Effector memory CD8-positive, alpha-beta T cell (primary cell): ENCODE measurements at places on chromosomes 3 and 15.

GRCh38 chr15:77243716-77244401 lies 172.9 kb upstream of the TSPAN3 start:
- no peaks in the 10 kb centered on the region for H3K27me3 ChIP-seq
- DNase-seq, result no peak

DNA sequence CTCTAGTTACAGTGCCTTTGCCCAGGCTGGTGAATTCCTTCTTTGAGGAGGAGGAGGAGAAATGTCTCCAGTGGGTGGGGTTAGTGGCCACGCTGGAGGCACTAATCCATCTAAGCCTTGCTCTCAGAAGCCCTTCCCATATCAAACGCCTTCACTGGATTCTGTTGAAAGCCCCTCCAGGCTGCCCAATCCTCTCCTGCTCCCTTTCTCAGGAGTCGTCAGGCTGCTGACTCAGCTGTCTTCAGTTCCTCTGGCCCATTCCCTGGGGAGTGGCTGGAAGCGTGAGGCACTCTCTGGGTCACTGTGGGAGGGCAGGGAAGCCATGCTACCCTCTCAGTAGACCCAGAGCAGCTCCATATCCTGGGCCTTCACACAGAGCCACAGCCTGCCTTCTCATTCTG lies 2.7 kb downstream of the AP2M1 start:
- no peak overlapping the region for H3K27ac ChIP-seq
- peaks cover 39% of the 10 kb centered on the region for H3K36me3 ChIP-seq
- H3K4me3 ChIP-seq, result no peak overlapping the region
- H3K4me1 ChIP-seq, result peaks cover 21% of the 10 kb centered on the region
- no peak for DNase-seq

DNA sequence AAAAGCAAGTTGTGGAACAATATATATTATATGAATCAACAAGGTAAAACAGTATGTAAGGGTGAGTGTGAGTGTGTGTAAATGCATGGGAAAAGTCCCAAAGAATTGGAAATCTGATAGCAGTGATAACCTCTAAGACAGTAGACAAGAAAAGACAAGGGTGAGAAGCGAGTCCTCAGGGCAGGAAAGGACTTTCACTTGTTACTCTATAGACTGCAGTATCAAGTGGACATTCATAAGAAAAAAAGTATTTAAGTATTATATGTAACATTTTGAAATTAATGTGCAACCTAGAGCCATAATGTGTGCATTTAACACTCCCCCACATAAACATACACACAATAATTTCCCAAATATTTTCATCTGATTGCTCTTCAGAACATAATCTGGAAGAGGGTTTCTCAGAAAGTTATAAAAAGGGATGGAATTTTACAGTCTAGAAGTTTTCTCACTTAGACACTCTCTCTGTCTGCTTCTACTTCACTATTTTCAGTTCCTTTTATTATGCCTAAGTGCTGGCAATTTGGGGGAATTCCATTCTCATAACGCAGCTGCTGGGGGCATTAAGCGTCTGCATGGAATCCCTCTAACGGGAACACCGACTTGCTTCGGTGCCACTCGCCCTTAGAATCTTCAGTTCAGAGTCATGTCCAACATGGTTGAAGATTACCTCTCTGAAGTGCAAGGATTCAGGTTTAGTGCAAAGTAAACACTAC lies 50.0 kb upstream of the CDIN1 start:
- H3K4me3 ChIP-seq, result no peak overlapping the region
- no peak overlapping the region for H3K27ac ChIP-seq
- H3K4me1 ChIP-seq, result no peaks in the 10 kb centered on the region
- peaks cover 30% of the 10 kb centered on the region for H3K27me3 ChIP-seq
- H3K36me3 ChIP-seq, result no peaks in the 10 kb centered on the region

- no peaks in the 10 kb centered on the region for H3K4me1 ChIP-seq
- H3K27me3 ChIP-seq, result peaks cover 46% of the 10 kb centered on the region
- no peak for DNase-seq
- no peak overlapping the region for H3K4me3 ChIP-seq
- H3K27ac ChIP-seq, result no peak overlapping the region
Observed at GRCh38 chr3:180690061-180690460, 10.8 kb upstream of the CCDC39 start.

DNA sequence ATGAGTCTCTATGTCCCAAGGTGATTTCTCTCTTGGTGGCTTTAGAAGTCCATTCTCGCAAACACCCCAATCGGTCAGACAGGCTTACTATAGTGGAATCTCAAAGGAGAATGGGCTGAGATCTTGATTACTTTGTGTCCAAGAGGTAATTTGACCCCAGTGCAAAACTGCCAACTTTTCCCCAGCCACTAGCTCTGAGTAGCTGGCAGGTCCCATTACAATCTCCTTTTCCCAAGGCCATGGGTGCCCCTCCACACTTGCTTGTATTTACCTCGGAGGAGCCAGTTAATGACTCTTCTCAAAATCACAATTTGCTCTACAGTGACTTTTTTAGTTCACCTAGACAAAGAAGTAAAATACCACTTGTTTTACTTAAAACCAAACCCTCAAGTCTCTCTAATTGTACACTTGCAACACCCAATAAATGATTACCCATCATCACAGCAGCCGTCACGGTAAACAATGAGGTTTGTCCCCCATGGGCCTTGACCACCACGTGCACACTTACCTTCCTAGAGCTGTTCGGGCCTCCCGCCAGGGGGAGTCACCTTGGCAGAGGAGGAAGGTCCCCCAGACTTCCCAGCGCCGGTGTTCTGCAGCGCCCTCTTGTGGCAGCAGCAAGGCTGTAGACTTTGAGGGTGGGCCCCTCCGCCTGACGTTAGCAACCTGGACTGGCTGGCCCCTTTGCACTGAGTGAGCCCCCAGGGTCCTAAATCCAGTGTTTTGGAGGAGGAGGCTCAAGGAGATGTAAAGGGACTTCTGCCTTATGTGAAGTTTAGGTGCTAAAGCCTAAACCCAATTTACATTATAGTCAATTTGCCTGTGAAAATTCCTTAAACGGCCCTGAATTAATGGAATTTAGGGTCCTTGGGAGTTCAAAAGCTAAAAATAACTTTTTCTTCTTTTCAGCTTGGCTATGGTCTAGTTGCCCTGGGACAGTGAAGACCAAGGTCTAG lies 18.7 kb upstream of the HDAC11 start:
- peaks cover 5% of the 10 kb centered on the region for H3K4me1 ChIP-seq
- peaks cover 47% of the 10 kb centered on the region for H3K27me3 ChIP-seq
- DNase-seq, result peak; percentile 76
- H3K4me3 ChIP-seq, result no peak overlapping the region

- H3K36me3 ChIP-seq, result no peaks in the 10 kb centered on the region
- no peak for DNase-seq
- no peak overlapping the region for H3K4me3 ChIP-seq
- H3K27ac ChIP-seq, result no peak overlapping the region
- no peaks in the 10 kb centered on the region for H3K4me1 ChIP-seq
- peaks cover 7% of the 10 kb centered on the region for H3K27me3 ChIP-seq
Observed at GRCh38 chr15:56353119-56353518, 12.1 kb upstream of the TEX9 start.

DNA sequence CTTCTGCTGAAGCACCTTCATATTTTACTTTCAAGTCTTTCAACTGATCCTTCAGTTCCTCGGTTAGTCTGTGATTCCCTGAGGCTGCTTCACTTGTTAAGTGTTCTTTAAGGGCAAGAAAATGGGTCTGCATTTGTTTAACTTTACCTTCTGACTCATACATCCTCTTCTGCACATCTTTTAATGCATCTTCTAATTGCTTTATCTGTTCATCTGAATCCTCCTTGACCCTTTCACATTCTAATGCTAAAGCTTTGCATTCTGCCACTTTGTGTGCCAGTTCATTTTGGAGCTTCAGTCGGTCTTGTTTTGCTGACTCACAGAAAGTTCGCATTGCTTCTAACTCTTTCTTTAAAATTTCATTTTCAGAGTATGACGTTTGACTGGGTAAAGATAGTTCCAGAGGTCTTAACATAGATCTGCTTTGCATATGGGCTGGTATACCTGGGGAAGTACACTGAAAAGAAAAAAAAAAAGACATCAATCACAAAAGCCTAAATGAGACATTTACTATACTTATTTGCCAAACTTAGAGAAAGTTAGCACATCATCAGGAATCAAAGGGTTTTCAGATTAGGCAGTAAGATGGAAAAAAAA lies 94.3 kb downstream of the UACA start:
- H3K4me1 ChIP-seq, result peaks cover 13% of the 10 kb centered on the region
- DNase-seq, result no peak
- no peak overlapping the region for H3K4me3 ChIP-seq
- no peaks in the 10 kb centered on the region for H3K36me3 ChIP-seq
- no peak overlapping the region for H3K27ac ChIP-seq

- no peaks in the 10 kb centered on the region for H3K27me3 ChIP-seq
- no peak overlapping the region for H3K27ac ChIP-seq
- H3K4me1 ChIP-seq, result no peaks in the 10 kb centered on the region
- no peaks in the 10 kb centered on the region for H3K36me3 ChIP-seq
Observed at GRCh38 chr3:192422997-192423342, 304.4 kb downstream of the FGF12 start.

DNA sequence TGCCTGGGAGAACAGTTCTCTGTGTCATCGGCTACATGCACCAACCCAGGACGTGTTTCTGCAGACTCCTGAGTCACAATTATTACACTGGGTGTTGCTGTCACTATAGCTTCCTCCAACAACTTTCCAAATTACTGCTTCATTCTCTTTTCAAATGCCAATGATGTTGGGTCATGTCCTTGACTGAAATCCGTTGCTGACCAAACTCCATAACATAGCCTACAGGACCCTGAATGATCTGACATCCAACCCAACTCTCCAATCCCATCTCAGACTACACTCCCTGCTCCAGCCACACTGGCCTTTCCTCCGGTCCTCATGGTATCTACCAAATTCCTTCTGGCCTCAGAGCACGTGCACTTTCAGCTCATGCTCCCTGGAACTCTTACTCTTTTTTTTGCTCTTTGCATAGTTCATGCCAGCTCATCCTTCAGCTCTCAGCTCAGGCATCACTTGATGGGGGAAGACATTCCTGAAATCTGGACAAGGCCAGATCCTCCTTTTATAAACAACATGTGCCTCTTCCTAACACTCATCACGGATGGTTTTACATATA lies 108.8 kb upstream of the PTPRG start:
- H3K4me1 ChIP-seq, result no peaks in the 10 kb centered on the region
- H3K36me3 ChIP-seq, result no peaks in the 10 kb centered on the region
- DNase-seq, result no peak
- no peaks in the 10 kb centered on the region for H3K27me3 ChIP-seq

DNA sequence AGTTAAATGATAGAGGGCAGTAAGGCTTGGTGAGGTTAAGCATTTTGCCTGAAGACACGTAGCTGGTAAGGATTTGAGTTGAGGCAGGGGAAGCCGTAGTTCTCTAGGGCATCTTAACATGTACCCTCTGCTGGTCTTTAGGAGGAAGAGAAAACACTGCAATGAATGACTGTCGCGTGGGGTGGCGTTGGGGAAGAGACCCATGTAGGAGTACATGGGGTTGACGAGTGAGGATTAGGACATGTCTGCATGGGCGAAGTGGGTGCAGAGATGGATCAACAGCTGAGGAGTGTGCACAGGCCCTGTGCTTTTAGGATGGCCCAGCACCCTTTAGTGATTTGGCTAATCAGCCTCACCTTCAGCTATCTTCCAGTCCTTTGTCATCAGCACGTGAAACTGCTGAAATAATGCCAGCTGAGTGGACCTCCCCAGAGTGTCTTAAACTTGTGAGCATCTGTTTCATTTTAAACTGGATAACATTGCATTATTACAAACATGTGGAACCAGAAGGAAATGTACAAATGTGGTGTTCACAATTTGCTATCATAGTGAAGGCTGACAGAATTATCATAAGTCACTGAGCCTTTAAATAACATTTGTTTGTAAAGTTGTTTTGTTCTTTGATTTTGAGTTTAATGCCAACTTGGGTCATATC lies 15.3 kb downstream of the P2RY14 start:
- peaks cover 18% of the 10 kb centered on the region for H3K27me3 ChIP-seq
- no peak overlapping the region for H3K27ac ChIP-seq
- H3K4me1 ChIP-seq, result no peaks in the 10 kb centered on the region
- no peak overlapping the region for H3K4me3 ChIP-seq
- peaks cover 3% of the 10 kb centered on the region for H3K36me3 ChIP-seq

DNA sequence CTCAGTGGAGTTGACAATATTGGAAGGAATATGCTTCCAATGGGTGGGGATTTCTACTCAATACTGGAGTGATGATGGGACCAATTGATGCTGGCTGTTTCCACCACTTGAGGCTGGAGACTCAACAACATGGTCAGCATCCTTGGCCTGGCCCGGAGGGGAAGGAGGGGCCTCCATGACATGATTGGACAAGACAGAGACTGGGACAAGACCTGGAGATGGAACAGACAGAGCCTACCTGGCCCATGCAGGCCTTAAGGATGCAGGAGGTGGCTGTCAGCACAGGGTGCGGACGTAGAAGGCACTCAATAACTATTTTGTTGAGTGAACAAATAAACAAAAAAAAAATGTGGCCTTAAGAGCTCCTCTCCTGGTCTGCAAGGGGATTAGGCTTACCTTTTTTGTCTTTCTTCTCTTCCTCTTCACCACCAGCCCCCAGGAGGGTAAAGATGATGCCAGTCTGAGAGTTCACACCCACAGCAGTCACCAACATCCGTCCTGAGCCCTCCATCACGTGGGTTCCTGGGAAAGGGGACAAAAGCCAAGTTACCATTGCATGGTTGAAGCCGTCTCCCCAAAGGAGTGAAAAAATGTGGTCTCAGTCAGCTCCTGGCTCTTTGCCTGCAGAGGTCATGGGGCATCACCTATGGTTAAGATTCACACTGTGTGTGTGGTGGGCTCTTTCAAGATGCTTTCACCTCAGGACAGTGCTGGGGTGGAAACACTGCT lies 67.1 kb upstream of the SEC13 start:
- DNase-seq, result no peak
- peak overlapping the region; percentile 15 for H3K4me3 ChIP-seq
- H3K27me3 ChIP-seq, result peaks cover 8% of the 10 kb centered on the region
- peak overlapping the region; percentile 33 for H3K27ac ChIP-seq
- H3K4me1 ChIP-seq, result peaks cover 23% of the 10 kb centered on the region
- H3K36me3 ChIP-seq, result no peaks in the 10 kb centered on the region

DNA sequence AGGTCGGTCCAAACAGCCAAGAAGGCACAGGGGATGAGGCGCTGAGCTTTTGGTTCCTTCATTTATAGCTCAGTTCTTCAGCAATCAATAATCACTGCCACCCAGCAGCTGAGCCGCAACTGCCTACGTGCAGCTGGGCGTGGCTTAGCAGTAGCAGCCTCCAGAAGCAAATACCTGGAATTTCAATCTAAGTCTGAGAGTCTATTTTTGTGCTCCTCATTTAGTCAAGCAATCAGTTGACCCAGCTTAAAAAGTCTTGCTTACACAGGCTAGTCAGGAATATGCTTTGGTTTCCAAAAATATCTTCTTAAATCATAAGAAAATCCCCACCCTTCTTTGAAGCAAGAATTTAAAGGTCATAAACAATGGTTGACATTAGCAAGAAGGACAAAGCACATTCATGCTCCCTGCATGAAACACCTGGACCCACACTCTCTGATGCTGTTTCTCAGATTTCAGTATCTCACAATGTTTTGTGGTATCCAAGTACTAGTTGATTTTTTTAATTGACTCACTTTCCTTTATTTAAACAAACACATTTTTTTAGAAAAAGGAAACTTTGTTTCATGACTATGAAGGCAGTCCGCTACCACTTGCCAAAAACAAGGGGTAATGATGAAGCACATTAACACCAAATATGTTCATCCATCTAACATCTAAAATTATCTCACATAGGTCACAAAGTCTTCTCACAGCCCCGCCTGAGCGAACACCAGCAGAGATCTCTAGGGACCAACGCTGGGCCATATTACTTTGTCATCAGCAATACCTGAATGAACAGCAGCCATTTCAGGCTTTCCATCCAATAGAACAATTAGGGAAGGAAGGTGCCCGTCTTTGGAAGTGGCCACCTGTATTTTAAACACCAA lies 106.1 kb downstream of the OXNAD1 start:
- H3K4me1 ChIP-seq, result peaks cover 49% of the 10 kb centered on the region
- DNase-seq, result no peak
- H3K36me3 ChIP-seq, result peaks cover 48% of the 10 kb centered on the region
- H3K27me3 ChIP-seq, result no peaks in the 10 kb centered on the region
- no peak overlapping the region for H3K4me3 ChIP-seq
